Dorsolateral prefrontal cortex (tissue), 122 donors: ENCODE measurements at places on chromosomes 6 and 20.

DNA sequence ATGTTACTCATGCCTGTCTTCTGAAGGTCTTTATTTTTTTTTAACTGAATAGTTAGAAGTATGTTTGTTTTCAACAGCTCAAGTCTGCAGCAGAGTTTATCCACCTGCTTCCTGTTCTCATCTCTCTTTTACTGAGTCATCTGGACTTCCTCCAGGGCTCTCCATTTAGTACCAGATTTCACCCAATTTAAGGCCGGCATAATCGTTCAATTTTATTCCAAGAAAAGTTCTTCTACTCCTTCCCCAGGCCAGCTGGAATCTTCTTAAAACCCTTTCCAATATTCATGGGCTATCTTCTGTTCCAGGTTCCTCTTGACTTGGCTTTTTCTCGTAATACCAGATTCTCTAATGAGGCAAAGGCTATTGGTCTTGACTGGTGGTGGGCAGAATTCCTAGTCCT lies 79.0 kb upstream of the LAMA2 start:
- DNase-seq: no peak

- DNase-seq: no peak
These were observed 1013.7 kb upstream of the MAP3K7 start for GRCh38 chr6:91600561-91600960.

DNA sequence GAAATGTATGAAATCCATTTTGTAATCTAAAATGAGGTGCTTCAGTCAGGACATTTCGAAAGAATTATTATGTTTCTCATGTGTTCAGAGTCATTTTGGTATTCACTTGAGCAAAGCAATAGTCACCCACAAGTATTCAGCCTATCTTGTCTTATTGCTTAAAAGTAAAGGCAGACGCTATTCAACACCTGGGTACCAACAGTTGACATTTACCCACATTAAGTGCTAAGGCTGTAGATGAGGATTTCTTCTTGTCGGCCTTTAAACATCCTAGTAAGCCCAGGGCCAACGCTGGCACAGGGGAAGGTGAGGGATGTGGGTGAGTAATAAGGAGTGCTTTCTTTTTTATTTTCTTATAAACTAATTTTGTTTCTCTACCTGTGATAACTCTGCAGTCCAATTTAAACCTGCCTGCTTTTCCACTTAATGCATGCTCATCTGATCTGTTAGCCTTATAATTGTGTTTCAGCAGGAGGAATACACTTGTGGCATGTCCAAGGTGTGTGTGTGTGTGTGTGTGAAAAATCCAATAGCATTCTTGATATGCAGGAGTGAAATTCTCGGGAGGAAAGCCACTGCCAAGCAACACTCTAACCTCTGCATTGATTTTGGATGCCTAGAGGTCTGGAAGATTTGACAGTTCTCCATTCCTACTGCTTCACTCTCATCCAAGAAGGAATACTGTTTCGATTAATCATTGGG lies 252.0 kb downstream of the SOX4 start:
- DNase-seq: no peak

DNA sequence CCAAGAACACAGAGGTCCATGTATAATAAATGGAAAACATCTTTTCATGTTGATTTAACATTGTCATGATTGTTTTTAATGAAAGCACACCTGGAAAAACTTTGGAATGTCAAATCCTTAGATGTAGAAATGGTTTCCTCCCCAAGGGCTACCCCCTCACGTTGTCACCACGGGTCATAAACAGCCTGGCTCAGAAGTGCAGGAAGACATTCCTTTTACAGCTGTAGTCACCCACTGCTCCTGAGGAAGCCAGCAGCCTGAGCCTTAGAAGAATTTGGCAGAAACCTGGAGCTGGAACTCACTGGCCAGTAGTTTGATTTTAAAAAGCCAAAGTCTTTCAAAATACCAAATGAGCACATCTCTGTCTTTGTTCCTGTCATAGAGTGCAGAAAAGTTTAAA lies 23.7 kb downstream of the ADGRF5 start:
- DNase-seq: no peak

- DNase-seq: no peak
These were observed 40.0 kb downstream of the SF3B5 start for GRCh38 chr6:144055121-144055931.

DNA sequence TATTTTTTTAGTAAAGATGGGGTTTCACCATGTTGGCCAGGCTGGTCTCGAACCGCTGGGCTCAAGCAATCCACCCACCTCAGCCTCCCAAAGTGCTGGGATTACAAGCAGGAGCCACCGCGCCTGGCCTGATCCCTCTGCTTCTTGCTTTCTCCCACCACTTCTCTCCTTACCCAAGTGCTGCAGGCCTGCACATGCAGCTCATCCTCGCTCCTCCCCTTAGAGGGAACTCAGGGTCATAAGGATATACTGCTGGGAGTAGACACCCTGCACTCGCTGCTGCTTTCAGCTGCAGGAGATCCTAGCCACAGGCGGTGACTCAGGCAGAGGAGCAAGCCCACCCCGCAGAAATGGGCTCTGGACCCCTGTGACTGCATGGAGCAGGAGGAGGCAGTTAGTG lies 40.0 kb upstream of the FANCE start:
- DNase-seq: no peak

DNA sequence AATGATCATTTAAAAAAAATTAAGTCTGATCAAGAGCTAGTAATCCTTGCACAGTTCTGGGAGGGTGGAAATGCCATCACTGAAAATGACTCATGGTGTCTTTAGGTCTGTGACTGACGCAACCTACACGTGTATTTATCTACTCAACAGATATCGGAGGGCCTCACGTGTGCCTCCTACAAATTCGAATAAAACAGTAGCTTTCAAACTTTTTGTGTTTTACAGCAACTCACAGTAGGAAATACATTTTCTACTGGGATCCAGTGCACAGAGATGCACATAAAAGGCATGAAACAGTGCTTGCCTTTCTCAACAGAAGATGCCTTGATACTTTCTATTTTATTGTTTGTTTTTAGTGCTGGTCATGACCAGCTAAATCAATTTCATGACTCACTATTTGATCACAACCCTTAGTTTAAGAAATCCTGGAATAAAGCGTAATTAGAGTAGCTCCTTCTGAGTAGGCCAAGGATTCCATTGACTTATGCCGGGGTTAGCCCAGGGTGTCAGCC lies 210.0 kb upstream of the SNX9 start:
- no peak for DNase-seq

DNA sequence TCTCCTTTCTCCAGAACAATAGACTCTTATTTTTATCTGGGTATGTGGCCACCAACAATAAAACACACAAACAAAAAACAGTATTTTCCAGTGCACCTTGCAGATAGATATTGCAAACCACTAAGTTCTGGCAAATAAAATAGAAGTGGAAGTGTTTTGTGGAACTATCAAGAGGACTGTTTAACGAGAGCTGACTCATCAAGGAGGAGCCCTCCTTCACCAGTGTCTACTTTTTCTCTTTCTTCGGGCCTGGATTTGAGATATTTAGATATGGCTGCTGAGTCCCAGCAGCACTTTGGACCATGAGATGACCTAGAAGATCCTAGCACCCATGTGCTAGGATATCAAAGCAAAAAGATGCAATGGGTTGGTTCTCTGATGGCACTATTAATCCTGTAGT lies 154.7 kb downstream of the AIG1 start:
- no peak for DNase-seq

DNA sequence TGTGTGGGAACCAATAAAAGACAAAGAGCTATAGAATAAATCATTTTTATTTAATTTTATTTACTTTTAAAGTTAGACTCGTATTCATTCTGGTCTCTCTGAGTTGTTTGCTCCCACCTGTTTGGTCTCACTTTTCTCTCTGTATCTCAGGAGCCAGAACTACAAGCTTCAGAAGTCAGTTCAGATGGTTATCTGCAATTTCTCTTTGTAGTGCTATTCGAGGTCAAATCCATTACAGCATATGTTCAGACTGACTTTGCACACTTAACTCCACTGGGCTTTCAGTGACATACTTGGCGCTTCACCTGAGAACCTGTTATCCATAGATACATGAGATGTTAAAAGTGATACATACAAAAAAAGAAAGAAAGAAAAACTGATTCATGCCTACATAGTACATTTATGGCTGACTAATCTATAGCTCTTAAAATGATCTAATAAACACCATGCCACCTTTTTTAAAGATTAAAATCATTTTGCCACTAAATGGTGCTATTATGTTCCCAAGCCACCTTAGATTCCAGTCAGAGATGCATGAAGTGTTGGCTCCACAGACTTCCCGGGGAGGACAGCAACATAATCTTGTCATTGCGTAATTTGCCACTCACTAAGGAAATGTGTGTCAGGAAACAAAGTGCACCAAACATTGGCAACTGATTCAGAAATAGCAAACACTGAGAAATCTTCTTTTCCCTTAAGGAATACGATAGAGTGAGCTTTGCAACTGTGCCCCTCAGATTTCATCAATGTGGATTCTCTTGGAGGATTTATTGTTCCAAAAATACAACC lies 396.7 kb downstream of the HACE1 start:
- DNase-seq: no peak

DNA sequence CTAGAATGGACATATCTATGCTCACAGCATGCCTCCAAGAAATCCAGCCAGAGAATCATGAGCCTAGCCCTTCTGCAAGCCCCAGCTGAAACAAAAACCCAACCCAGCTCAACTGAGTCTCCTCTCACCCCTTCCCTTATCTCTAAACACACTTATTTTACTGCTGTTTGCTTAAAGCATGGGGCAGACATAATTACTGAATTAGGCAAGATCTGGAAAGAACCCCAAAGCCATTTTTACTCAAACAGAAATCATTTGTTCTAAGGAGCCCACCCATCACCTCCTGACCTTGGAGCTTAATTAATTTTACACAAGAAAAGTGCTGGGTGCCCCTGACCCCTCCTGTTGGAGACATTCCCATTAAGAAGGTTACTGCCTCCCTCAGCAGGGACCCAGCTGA lies 291.6 kb downstream of the MAFB start:
- no peak for DNase-seq

GRCh38 chr6:33080127-33081089 lies 4.6 kb downstream of the HLA-DPB1 start:
- DNase-seq: no peak
